ENCODE measurements at places on chromosomes 1 and 21.
A peak's percentile ranks its signal among the peaks of the same experiment; 100 is the strongest.

DNA sequence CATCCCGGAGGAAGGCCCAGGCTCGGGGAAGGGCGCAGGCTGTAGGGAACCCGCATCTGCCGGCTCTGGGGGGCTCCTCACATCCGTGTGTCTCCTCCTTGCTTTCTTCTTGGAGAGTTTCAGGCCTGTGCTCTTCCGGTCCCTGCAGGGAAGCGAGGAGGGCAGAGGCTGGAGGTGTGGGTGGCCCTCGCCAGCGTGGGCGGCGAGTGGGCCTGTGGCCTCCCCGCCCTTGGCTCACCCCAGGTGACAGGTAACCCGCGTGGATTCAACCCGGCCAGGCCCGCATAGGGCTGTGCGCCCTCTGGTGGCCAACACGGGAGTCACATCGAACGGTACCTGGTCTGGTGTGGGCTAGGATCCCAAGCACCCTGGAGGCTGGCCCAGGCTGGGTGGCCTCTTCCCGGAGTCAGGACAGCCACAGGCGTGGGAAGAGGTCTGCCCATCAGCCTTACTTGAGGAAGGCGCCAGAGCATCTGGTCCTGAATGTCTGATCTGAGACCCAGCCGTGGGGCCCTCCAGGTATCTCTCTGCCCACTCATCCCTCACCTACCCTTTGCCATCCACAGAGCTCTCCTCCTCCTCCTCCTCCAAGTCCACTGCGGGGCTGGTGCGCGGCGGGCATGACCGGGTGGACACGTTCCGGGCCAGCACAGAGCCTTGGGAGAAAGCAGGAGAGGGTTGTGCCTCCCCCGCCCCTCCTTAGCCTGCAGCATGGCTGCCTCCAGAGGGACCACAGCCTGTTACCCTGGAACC, 9.6 kb upstream of the TNFRSF25 start:
- DNase-seq = no peak

- DNase-seq = no peak
Observed at GRCh38 chr21:28513428-28513827, 479.2 kb downstream of the LTN1 start.

DNA sequence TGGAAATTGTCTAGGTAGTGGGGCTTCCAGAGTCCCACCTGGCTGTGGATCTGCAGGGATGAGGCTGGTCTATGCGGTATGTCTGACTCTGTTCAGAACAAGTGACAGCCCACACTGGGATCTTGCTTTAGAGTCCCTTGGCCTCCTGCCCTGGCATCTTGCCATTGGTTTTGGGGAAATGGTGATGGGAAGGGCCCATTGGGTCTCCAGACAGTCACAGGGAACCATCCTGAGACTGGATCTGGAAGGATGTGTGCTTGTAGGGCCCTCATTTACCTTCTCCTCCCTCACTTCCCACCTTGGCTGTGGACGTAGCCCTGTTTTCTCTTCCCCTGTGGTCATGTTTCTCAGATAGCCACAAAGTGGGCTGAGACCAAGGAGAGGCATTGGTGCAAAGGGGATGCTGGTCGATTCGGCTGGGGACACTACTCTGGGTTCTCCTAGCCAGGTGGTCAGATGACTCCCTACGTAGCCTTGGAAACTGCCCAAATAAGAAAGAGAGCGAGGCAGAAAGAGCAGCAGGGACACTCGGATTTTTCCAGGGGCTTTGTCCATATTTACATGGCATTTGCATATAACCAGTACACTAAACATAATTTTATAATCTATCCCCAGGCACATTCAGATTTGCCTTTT, 15.1 kb downstream of the SOX13 start:
- peak; percentile 96 for DNase-seq

- DNase-seq = peak; percentile 49
Observed at GRCh38 chr1:195591917-195592672, 1016.1 kb downstream of the KCNT2 start.

DNA sequence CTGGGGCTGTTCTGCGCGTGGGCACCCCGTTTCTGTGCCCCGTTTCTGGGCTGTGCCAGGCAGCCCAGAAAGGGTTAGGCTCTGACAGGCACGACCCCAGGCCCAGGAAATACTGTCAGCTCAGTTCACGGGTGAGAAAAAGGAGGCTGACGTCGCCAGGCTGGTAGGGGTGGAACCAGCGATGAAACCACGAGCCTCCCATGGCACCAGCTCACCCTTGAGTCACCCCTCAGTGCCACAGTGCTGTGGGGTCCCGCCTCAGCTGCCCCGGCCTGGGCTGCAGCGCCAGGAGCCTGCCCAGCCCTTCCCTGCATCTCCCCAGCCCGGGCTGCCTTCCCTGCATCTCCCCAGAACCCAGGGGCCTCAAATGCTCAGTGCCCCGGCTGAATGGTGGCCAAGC, 11.5 kb downstream of the MEGF6 start:
- DNase-seq = no peak

All from NCI-H1048 (cell line).